T-helper 17 cell (primary cell): ENCODE measurements at places on chromosomes 2 and 18. TPM values are rescaled to one million over a fixed set of nuclear protein-coding genes. Genes with fewer than 3 reads are reported as not detected.

CCDC148 gene
- not detected for total RNA-seq

GRCh38 chr18:27752944-27753343 lies 424.0 kb downstream of the CDH2 start:
- no peak for DNase-seq

DNA sequence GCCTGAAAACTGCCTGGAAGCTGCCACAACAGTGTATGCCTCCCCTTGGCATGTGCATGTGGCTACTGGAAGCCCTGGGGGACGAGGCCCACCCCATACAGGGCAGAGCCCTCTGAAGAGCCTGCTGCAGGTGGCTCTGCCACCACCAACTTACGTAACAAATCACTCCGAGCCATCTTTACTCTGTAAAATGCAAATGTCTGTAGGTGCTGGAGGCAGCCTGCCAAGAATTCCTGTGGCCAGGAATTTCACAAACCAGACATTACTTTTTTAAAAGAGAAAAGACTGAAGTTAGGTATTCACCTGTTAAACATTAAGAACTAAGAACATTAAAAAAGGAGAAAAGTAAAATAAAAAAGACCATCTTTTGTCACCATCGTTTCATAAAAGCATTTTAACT lies 106.3 kb downstream of the GPR39 start:
- no peak for DNase-seq

GRCh38 chr2:3482363-3482821 lies 36.9 kb downstream of the ADI1 start:
- DNase-seq, result no peak

GRCh38 chr18:44887227-44887631 lies 206.5 kb downstream of the SETBP1 start:
- no peak for DNase-seq

GRCh38 chr2:2271469-2271941 lies 59.6 kb downstream of the MYT1L start:
- no peak for DNase-seq

RFTN2 gene
- total RNA-seq, result not detected

IMPA2 gene
- 5.8 TPM for total RNA-seq

DNA sequence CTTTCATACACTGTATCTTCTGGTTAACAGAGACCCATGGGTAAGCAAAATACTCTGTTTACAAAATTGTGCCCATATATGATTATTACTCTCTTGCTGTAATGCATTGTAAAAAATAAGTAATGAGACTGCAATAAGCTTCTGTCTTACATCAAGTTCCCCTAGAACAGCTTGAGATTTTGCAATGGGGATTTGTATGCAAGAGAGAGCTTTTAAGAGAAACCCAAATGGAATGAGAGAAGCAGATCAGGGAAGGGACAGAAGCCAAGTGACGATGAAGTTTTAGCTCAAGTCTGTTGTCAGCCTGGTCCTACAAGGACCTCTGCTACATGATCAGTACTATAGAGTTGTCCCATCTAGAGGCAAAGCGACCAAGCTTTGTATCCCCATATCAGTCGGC lies 218.1 kb upstream of the VWC2L start:
- DNase-seq, result no peak

DNA sequence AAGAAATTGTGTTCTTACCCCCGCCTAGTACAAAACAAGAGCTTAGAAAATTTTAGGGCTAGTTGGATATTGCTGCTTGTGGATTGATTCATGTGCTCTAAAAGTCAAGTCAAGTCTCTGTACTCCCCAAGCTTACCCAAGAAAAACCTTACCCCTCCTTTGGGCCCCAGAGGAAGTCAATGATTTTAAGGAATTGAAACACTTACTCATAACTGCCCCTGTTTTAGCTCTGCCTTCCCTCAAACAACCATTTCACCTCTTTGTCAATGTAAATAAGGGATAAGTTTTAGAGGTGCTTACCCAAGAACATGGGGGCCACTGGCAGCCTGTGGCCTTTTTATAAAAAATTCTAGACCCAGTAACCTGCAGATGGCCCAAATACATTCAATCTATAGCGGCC lies 136.6 kb upstream of the RMP24 start:
- DNase-seq, result no peak

DNA sequence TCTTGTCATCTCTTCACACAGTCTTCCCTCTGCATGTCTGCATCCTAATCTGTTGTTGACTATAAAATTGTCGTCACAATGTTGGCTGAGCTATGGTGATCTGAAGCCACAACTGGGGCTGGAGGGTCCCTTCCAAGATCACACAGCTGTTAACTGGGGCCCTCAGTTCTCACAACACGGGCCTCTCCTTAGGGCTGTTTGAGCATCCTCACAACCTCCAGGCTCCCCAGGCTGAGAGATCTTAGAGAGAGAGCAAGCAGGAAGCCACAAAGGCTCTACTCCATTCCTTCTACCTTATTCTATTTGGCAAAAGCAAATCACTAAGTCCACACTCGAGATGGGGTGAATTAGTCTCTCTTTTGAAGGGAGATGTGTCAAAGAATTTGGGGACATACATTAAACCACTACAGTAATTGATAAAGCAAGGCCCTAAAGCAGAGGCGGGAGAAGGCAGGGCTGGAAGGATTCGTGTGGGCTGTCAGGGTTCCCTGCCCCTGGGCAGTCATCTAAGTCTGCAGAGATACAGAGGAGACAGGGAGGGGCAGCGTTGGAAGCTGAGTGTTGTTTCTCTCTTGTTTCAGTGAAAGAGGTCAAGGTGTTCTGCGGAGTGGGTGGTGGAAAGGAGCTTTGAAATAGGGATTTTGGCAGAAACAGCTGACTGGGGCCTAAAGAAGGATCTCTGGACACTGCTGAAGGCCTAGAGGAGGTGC lies 15.9 kb downstream of the MYO7B start:
- no peak for DNase-seq

GRCh38 chr18:71597219-71597618 lies 946.9 kb downstream of the CBLN2 start:
- DNase-seq, result no peak

SESTD1 gene
- total RNA-seq, result 16.1 TPM

DNA sequence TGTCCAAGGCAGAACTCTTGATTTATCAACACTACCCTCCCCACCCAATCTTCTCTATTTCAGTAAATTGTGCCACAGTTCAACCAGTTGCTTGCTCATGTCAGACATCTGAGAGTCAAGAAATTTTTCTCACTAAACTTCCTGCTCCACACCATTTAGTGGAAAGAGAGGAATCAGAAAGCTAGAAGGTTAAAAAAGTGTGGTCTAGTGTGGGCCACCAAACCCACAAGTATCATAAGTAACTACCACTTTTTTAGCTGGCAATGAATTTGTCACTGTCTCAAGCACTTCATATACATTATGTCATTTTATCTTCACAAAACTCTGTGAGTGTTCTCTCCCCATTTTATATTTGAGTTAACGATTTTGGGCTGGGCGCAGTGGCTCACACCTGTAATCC lies 16.6 kb upstream of the MSTN start:
- DNase-seq, result no peak

DNA sequence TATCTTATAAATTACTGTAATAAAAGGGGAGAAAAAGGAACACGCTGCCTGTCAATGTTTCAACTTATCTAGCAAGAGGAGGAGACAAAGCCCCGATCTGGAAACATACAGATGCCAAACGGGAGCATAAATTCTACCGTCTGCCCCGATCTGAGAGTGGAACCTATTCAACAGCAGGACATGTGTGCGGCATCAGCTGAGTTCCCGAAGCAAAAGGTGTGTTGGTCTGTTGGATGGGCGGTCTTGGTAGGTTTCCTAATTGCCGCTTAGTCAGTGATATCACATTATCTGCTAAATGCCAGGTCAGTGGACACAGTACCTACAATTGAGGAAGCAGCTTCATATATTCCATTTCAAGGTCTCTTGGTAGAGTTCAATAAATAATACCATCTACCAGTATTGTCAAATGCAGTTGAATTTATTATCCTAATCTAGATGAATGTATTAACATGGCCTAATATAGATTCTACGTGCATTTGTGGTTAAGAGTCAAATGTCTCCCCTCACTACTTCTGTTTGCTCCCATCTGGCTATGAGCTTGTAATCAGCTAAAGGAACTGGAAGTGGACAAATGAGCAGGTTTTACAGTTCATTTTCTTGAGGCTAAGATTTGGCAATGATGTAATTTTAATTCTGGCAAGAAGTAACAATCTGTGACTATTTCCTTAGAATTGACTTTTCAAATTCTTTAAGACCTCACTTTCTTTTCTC lies 219.0 kb downstream of the ZNF521 start:
- DNase-seq, result no peak

DNA sequence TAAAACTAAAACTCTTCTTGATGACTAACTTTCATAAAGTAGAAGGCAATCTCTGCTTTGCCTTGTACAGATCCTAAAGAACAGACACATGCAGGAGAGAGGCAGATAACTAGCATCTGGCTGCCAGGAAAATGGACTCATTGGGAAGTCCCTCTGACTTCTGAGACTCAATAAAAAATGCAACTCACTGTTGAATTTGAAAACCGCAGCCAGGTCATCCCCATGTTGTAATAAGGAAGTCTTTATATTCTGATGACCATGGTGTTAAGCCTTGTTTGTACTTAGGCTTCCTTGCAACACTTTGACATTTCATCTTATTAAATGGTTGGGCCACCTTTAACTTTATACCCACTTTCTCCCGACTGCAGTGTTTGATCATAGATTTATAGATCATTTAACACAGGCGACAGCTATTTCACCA lies 375.1 kb upstream of the KCNH7 start:
- no peak for DNase-seq

CTNNA2 gene
- not detected for total RNA-seq

DNA sequence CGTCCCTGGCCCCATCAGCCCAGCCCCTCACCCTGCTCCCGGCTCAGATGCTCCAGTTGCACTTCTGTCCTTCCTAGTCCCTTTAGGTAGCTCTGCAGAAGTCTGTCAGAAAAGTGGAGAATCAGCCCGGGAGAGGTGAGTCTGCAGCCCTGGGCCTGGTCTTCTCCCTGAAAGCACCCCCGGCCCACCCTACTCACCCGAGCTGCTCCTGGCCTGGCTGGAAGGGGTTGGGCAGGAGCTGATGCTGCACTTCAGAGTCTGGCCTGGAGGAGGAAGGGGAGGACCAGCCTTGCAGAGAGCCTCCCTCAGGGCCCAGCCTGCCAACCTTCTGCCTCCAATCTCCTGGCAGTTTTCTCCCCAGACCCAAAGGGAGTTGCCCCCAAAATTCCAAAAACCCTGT lies 15.8 kb downstream of the KHK start:
- DNase-seq, result no peak

SMARCAL1 gene
- total RNA-seq, result 14.0 TPM

ACKR3 gene
- 2.3 TPM for total RNA-seq
